ENCODE measurements at places on chromosomes 2 and 18.

- DNase-seq, result no peak
Observed at GRCh38 chr2:46815121-46815802, 100.3 kb downstream of the MCFD2 start.

DNA sequence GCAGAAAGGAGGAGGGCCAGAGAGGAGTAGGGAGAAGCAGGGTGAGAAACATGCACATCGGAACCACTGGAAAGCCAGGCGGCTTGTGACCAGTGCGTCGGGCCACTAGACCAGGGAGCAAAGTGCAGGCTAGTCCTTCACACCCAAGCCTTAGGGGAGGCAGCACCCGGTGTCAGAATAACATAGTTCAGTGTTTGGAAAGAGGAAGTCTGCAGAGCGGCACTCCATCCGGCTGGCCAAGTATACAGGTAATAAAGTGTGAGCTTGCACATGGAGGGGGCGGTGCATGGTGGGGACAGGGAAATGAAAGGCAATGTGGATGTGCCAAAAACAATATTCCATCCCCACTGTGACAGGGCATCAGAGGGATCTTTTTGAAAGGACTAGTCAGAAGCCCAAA lies 69.7 kb downstream of the ZNF521 start:
- peak; percentile 33 for DNase-seq

DNA sequence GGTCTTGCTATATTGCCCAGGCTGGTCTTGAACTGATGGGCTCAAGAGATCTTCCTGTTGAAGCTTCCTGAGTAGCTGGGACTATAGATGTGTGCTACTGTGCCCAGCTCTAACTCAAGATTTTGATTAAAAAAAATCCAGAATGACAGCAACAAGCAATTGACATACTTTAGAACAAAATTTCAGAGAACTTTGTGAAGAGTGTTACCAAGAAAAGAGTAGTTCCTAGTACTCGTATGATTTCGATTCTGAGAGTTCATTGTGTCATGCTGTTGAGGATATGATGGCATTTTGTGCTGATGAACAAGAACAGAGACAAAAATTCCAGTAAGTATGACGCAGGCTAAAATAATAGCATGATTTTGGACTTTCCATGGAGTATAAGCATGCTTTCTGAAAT lies 90.2 kb upstream of the TWSG1 start:
- no peak for DNase-seq

DNA sequence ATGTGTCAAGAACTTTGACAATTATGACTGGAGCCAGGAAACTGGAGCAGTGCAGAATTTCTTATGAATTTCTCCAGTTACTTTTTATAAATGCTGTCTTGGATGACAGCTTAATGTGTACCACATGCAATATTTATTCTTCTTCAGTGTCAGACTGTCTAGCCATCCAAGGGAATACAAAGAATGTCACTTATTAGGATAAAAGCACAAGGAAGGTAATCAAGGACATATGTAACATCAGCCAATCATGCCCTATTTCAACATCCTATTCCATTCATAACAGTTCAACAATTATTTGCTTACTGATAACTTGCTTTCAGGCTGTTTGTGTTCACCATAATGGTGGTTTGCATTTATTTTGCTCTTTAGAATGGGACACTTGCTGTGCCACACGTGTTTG lies 139.8 kb downstream of the OLA1 start:
- DNase-seq, result no peak

DNA sequence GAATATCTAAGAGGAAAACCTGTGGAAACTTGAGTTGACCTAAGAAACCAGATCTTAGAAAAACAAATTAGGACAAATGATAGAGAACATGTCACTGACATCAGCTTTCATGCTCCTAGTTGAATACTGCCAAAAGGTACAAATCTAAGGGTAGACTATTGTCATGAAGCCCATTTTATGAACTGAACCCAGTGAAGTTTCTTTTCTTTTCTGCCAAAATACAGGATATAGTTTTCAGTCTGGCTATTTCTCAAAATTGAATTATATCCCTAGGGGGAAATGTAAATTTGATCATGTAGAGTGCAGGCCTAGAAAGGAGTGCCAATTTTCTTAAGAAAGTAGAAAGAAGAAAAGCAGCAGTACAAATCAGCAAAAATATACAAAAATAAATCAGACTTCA lies 46.6 kb downstream of the FSIP2 start:
- DNase-seq, result no peak

DNA sequence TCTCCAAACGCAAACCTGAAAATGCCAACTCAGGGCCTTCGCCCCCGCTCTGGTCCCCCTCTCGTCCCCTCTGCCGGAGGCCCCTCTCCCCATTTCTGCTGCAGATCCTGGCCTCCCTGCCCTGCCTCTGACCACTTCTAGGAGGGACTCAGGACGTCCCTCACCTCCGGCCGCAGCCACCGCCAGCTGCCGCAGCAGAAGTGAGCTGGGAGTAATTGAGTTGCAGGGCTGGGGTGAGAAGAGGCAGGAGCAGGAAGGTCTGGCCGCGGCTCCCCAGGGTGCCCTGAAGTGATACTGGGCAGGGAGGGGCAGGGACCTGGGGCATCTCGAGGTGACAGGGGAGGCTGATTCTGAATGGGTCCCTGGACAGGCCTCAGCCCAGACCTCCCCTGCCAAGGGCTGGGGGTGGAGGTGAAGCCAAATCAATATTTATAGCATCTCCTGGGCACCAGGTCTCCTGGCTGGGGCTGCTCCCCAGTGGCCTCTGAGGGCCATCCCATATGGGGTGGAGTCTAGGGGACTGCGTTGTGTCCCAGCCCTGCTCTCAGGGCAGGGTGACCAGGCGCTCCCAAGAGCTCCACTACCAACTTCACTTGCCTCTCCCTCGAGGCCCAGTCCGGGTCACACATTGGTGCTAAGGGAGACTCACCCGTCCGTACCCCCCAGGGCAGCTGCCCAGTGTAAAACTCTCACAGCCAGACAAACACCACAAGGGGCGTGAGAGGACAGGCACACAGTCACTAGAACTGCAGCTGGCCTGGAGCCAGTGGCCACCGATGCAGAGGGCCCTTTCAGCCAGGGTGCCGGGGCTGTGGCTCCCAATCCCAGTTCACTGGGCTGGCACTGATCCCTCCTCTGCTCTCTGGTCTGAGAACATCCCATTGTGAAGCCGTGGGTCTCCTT lies 33.0 kb downstream of the KCNIP3 start:
- DNase-seq, result peak; percentile 2

- DNase-seq, result peak; percentile 92
Observed at GRCh38 chr18:3450012-3450798, at the start of gene TGIF1. TGIF1 (plus strand) TSS chr18:3450172; CDS start chr18:3450490, 318 bp downstream.

DNA sequence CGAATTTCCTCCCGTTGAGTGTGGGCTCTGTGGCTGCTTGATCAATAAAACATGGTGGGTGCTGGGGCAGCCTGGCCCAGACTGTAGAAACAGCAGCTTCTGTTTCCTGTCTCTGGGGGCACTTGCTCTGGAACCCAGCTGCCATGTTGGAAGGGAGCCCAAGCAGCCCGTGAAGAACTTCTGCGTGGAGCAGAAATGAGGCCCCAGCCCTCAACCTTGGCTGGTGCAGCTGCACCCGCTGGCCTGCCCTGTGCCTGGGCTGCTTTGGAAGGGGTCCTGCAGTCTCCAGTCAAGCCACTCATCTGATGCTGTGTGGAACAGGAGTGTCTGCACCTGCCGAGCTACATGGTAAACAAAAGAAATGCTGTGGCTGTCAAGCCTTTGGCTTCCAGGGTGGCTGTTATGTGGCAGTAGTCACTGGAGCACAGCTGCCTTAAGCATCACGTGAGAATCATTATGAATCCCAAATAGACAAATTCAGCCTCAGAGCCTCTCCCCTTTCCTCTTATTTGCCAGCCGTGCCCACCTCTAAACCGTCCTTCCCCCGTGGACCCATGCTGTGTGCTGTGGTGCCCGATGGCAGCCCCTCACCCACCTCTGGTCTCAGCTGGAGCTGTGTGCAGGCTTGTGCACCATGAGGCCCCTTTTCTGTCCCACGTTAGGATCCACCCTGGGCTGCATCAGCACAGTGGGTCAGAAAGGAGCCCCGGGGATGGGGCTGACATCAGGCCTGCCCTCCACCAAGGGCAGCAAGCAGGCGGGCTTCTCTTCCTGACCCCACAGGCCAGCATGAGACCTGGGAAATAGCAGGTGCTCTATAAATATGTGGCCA lies 134.0 kb upstream of the HDAC4 start:
- peak; percentile 92 for DNase-seq

DNA sequence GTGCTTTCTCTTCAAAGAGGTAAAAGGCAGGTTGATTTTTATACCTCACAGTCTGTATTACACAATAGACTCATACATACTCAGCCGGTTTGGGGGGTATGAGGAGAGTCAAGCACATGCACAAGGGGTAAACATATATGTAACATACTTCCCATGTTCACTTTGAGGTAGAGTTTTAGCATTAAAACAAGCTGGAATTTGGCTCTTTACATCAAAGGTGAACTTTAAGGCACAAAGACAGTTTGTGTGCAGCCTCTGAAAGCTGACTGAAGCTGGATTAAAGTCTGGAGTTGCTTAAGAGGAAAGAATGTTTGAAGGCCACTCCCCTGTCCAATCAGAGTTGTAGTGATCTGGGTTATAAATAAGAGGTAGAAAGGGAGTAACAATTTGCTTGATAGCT lies 282.0 kb downstream of the DPP10 start:
- no peak for DNase-seq

GRCh38 chr2:74261204-74261864 lies 62.9 kb downstream of the MTHFD2 start:
- no peak for DNase-seq

- DNase-seq, result no peak
Observed at GRCh38 chr2:1055014-1055595, 104.5 kb downstream of the SNTG2 start.

DNA sequence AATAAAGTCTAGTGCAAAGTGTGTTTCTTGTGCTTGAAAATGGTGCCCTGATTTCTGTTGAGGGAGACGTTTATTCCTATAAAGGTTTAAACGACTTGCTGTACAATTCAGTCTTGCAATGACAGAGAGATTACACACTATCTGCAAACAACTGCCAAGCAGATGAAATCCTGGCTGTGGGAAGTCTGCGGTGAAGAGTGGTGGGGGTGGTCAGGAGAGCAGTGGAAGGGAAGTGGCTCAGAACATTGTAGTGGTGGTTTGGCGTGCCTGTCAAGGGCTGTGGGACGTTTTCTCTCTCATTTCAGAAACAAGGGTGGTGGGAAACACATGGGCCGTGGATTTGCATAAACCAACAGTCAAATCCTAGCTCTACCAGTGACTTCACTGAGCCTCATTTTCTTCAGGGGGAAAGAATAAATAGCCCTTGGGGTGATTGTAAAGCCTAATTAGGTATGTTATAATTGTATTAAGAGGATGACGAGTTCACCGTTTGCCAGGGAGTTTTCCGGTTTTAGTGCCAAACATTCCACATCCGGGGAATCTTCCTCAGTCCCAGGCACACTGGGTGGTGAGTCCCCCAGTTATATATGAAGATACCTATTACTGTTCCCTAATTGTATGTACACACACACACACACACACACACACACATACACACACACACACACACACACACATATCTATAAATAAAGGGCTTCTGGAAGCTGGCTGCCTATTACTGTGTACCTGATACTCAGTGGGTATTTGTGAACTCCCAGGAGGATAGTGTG lies 115.0 kb downstream of the SPTBN1 start:
- DNase-seq, result no peak

GRCh38 chr18:57230861-57231585 lies 84.1 kb downstream of the BOD1L2 start:
- peak; percentile 21 for DNase-seq

DNA sequence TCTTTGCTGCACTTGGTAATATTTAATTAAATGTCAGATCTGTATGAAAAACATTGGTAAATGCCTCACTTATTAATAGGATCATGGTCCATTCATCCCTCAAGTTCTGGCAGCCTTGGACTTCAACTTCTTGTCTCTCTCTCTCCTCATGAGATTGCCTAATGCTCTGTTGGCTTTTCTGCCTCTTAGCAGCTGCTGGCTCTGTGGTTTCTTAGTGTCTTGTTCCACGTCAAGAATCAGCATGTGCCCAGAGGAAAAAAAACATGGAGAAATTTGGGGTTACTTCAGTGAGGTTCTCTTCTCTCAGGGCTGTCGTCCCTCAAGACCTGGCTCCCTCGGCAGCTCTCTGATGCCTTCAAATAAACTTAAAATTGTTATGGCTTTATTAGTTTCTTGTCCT lies 75.4 kb downstream of the TAF4B start:
- DNase-seq, result no peak

DNA sequence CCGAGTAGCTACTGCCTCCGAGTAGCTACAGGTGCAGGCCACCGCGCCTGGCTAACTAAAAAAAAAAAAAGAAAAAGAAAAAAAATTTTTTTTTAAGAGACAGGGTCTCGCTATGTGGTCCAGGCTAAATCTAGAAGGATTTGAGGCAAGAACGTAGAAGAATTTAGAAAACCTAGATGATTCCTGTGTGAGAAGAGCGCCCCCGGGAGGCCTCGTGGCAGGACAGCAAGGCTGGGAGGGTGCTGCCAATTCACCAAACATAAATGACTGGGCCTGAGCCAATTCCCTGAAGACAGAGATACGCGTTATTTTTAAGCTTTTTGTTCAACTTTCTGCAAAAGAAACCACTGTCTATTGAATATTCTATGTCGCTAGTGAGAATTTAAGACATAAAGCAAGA lies 90.1 kb upstream of the TGFA start:
- DNase-seq, result peak; percentile 12

- no peak for DNase-seq
Observed at GRCh38 chr2:116979916-116980764, 834.4 kb upstream of the DDX18 start.

- no peak for DNase-seq
Observed at GRCh38 chr2:67218056-67218455, 179.1 kb upstream of the ETAA1 start.

GRCh38 chr2:215811409-215812345 lies 201.7 kb downstream of the MREG start:
- DNase-seq, result no peak

GRCh38 chr18:12308386-12309100 lies 502 bp downstream of the TUBB6 start:
- no peak for DNase-seq

DNA sequence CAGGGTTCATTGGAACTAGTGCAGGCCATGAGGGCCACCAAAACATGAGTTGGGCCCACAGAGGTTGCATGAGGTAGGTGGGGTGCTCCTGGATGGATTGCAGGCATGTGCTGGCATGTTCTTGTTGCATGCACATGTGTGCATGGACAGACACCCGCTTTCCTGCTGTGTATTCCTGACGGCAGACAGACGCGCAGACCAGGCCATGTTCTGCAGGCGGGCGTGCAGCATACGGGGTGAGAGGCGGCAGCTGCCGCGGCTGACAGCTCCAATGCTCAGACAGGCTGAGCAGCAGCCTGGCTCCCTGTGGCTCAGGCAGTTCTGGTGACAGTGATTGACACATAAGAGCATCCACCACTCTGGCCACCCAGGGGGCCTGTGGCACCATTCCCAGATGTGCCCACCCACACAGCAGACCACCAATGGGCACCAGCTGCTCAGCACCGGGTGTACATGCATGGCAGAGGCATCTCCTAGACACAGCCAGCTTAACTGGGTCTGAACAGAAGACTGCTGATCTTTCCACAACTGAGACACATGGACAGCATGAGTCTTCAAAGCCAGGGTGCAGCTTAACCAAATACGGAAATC lies 21.2 kb downstream of the HS1BP3 start:
- no peak for DNase-seq

Data from DMS79 treated with DMSO at 0.1 percent for 48 hours (cell line).